ENCODE measurements at places on chromosomes 1 and 21. TPM values are rescaled to one million over a fixed set of nuclear protein-coding genes. Genes with fewer than 3 reads are reported as not detected.
A peak's percentile ranks its signal among the peaks of the same experiment; 100 is the strongest.

The TMCC2 gene
- 4.8 TPM for total RNA-seq

- DNase-seq, result peak; percentile 100
Observed at GRCh38 chr1:58848818-58849411, 65.1 kb upstream of the JUN start.

GRCh38 chr1:202084791-202085681 is 37.7 kb upstream of the GPR37L1 start:
- no peak for DNase-seq

DNA sequence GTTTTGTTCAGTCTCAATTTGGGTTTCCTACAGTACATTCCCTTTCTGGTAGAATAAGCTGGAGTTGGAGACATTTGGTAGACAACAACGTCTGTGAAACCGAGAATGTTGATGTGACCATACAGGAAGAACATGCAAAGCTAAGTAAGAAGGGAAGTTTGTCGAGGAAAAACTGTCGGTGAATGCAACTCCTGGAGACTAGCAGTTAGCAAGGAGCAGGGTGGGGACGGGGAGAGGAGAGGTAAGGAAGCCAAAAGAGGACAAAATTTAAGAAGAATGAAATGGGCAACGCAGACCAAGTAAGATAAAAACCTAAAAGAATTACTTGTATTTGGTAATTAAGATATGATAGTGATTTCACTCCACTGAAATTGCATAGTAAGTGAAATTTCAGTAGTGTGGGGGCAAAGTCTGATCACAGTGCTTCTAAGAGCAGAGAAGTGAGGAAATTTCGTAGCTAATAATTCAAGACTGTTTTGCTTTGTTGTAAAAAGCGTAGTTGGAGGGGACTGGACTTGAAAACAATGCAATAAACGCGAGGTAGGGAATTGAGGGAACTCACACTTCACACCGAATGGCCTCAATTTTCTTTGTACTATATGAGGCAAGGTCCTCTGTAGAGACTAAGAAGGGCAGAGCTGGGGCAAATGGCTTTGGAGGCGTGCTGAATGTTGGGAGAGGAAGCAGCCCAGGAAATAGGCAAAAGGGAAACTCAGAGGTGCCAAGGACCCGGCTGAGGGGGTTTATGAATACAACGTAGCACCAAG is 787 bp upstream of the GIPC2 start:
- no peak for DNase-seq

DNA sequence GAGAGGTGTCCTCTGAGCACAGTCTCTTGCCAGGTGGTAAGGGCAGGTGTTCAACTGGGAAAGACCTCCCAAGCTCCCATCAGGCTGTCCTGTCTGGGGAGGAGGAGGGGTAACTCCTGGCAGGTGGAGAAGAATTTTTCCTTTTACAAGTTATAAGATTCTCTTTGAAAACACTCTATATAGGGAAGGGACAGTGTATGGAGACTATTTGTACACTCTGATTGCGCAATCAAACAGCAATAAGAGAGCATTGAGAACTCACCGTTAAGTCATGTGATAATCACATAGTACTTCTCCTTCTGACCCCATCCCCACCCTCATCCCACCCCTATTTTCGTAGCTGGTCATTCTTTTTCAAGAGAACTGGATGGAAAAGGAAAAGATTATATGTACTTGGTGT is 179.3 kb upstream of the ZNF644 start:
- DNase-seq, result no peak

GRCh38 chr1:55239548-55239947 is 24.4 kb upstream of the USP24 start:
- DNase-seq, result no peak

DNA sequence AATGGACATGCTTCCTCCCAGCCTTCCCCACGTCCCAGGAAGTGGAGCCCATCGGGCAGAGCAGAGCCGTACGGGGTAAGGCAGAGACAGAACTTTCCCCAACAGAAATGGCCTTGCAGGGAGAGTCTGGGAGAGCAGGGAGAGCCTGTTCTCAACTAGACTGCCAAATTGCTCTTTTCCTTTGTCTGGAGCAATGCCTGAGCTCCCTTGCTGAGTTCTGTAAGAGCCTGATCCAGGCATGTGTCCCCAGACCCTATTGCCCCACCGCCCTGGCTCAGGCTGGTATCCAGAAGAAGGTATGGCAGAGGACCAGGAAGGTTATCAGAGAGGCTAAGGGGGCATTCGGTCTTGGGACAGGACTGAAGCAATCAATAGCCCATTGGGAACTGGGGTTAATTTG is 79.9 kb downstream of the TMEM53 start:
- no peak for DNase-seq

DNA sequence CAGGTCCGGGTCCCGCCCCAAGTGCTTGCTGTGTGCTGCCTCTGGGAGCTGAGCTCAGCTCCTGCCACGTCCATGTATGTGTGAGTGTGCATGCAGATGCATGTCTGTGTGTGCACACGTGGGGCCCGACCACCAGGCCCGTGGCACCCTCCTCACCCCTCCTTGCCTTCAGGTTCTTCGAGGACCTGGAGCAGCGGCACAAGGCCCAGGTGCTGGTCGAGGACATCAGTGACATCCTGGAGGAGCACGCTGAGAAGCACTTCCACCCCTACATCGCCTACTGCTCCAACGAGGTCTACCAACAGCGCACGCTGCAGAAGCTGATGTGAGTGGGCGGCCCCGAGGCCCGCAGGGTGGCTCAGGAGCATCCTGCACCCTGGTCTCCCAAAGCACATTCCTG is 18.4 kb downstream of the ARHGEF16 start:
- DNase-seq, result no peak

The VWA5B1 gene
- total RNA-seq, result not detected

The FCMR gene
- 0.23 TPM for total RNA-seq

- peak; percentile 81 for DNase-seq
Observed at GRCh38 chr21:39088831-39089380, 94.3 kb downstream of the PSMG1 start.

GRCh38 chr1:101162736-101163735 is 73.8 kb upstream of the S1PR1 start:
- DNase-seq, result no peak

- DNase-seq, result no peak
Observed at GRCh38 chr1:22344851-22345560, 106.6 kb upstream of the ZBTB40 start.

- DNase-seq, result peak; percentile 96
Observed at GRCh38 chr1:33342041-33342723, 21.3 kb upstream of the A3GALT2 start.

DNA sequence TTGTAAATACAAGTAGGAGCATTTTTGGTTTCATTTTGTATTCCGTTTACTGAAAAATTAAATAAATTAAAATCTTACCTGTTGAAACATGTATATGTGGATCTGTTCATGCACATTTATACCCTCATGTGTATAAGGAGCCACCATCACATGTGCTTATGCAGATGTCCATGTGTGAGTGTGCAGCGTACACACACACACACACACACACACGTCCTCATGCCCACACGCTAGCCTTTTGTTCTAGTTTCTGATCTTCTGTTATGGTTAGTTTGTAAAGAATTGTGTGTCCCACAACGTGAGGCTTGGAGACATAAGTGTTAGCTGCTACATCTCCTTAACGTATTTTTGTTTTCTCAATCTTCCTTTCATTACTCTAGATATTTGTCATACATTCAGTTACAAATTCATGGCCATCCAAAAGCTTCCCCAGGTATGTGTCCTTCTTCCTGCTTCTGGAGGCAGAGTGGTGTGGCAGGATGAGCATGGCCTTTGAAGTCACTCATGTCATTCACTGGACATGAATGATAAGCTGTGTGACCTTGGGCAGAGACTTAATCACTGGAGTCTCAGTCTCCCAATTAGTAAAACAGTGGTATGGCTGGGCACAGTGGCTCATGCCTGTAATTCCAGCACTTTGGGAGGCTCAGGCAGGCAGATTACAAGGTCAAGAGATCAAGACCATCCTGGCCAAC is 54.6 kb downstream of the TENT5C start:
- DNase-seq, result no peak

The IFI44 gene
- 171 TPM for total RNA-seq

DNA sequence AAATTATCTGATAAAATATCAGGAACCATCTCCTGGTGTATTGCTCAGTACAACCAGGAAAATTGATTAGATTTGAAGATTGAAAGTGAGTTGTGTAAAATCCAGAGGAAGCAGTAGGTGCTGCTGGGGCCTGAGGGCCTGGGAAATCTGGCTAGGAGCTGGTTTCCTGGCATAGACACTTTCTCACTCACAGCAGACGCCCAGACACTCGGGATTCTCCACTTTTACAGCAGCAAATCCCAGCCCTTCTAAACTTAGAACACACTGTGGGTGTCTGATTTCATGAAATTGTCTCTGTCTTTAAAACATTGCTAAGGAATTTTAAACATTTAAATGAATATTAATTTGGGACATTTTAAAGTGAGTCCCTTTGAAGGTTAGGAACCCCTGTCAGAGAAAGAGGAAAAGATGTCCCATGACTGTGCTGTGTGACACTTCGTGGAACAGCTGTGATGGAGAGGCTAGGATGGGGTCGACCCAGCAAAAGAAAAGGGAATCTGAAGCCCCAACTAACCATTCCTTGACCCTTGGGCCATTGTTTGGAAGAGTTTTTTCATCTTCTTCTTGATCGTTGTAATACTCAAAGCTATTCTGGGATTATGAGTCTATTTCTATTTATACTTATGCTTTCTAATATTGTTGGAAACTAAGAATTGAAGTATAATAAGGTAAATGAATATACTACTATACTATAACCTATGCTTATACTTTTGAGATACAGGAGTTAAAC is 49.0 kb upstream of the VAMP3 start:
- no peak for DNase-seq

DNA sequence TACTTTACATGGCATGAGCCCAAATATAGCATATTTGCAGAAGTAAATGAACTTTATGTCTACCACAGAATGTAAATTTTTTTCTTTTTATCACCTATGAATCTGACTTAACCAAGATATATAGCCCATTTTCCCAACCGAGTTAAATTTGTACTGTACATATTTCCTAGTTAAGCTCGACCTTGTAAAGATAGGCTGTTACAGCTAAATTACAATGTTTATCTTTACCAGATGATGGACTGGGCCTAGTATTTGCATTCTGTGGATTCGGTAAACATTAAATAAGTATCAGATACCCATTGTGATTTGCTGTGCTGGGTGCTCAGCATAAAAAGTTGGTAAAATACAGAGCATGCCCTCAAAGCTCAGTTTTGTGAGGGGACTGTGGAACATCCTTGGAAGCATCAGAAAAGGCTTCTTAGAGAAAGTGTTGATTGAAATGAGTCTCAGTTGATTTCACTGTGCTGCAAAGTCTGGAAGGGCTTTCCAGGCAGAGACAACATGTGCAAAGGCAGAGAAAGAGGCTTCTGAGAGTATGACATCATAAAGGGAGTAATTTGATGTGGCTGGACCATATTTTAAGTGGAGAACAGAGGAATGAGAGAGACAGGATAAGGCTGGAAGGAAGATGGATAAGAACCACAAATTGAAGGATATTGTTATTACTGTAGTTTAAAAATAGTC is 27.4 kb downstream of the MORC3 start:
- no peak for DNase-seq

The C1orf232 gene
- not detected for total RNA-seq

All from Daoy (cell line).